ENCODE measurements at places on chromosomes 12 and 14.

DNA sequence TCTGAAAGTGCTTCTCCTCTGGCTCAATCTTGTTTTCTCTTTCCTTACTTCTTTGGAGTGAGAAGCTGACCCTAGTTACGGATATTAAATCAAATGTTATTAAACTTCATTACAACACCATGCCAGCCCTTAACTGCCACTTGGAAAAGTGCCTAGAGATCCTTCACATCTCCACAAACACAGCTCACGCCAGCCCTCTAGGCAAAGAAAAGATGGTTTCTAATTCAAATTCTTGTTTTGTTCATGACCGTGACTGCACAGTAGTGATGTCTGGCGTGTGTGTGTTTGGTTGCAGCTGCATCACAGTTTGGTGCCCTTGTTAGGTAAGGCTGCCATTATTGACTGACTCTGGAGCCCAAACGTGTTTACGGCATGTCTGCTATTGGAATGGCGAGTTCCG lies 113.0 kb downstream of the BEGAIN start:
- DNase-seq: no peak

GRCh38 chr12:130832561-130833209 lies 6.4 kb downstream of the STX2 start:
- DNase-seq: no peak

DNA sequence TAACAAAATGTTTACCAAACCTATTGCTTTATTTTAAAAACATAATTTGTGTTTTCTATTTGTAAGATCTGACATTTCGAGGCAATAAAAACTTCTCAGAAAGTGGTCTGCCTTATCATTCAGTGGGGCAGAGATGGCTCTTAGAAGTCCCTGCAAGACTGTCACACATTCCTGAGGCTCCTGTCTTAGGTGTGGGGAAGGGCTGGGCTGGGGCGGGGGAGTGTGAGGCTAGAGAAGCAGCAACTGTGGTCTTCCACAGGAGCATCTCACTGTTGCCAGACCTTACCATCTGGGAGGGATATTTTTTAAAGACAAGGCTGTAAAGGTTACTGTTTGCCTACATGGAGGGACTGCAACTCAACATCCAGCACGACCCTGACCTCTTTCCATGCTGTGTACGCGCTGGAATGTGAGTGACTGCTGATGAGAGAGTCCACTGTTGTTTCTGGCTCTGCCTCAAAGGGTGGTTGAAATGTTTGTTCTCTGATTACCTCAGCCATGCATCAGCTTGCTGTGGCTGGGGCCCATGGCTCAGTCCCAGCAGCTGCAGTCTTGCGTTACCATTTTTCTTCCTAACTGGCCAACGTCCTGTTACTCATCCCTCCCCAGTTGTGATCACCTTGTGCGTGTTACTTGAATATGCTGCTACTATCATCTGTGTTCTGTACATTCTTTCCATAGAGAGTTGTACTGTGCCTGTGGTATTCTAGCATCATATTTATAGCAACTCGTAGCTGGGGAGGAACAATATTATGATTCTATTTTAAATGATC lies 12.4 kb downstream of the ERG28 start:
- no peak for DNase-seq

- DNase-seq: no peak
These were observed 34.1 kb upstream of the OR10AD1 start for GRCh38 chr12:48237162-48237561.
